Activated effector memory CD4-positive, alpha-beta T cell treated with anti-CD3 and anti-CD28 coated beads, Interleukin-2, amount 50 U/mL, for 16 hours (primary cell): ENCODE measurements at places on chromosomes 3 and 15.

DNA sequence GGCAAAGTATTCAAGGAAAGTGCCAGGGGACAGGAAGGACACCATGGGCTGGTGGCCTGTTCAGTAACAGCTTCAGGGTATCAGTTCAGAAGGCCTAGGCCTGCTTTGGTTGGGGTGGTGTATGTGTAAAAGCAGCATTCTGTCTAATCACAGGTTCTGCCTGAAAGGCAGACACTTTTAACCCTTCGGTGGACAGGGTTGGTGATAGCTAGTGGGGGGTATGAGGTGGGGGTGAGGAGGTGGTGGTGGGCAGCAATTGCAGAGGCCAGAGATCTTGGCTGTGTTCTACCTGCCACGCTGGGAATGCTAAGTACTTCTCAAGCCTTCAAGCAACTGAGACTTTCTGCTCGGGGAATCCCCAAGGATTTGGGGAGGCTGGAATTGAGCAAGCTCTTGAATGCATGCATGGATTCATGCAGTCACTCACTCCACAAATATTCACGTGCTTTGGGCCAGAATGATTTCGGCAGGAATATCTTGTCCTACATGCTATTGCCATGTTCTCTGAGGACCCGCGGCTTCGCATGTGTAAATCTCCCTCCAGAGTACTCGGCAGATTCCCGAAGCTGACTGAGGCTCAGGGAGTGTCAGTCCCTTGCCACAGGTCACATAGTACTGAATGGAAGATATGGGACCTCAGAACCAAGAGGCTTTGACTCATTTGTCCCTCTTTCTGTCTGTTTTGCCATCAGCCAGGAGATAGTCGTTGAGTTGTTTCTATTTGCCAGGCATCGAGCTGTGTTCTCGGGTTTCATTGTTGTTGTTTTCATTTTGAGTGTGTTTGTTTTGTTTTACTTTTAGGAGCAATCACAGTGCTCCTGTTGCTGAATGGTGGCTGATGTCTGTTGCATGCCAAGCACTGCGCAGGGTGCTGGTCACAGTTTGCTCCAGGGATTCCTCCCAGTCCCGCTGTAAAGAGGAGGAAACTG is 65.5 kb downstream of the SMAD3 start:
- no peak for DNase-seq

DNA sequence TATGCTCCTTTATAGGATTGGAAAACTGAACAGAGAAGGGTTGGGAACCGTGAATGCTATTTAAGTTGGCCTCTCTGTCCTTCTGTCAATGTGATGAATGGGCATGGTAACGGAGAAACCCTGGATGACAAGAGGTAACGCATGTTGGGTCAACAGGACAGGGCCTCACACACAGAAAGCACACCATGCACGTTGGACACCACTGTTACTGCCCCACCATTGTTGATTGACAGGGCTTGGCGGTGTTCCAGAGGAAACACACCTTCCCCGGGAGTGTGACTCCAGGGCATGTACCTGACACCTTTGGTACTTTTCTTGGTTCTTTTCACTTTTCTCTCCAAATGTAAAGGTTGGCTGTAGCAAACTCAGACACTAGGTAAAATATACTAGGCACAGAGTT is 548.5 kb downstream of the OCA2 start:
- DNase-seq = no peak

GRCh38 chr3:179304605-179305004 is 18.2 kb upstream of the ZNF639 start:
- DNase-seq = no peak

- no peak for DNase-seq
Observed at GRCh38 chr15:38894243-38894948, 329.8 kb upstream of the RASGRP1 start.
